Suprapubic skin (tissue), 4 donors: ENCODE measurements at places on chromosomes 13 and 19. TPM values are rescaled to one million over a fixed set of nuclear protein-coding genes. Genes with fewer than 3 reads are reported as not detected.
A peak's percentile ranks its signal among the peaks of the same experiment; 100 is the strongest.

DNA sequence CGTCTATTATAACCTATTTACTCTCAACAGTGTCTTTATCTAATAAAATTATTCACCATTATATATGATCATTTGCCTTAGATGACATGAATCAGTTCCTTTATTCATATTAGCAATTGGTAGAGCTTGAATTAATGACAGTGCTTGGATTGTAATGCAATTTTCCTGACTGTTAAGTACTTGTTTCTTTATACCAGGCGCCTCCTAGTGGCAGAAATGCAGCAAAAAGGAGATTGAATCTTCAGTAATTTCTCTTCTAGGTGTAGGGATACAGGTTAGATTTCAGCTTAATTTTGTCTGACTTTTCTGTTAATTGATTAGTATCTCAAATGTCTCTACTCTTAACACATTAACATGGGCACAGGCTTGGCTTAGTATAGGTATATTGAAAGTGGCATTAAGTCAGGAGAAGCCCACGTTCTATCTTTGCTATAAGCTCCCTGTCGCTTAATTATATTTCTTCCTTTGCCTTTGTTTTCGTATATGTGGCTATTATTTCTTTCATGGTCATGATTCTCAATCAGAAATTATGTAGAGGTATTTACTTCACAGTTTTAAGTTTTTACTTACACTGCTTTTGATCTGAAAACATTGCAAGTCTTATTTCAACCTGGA lies 9.1 kb upstream of the LHFPL6 start:
- no peak overlapping the region for H3K27ac ChIP-seq
- no peak overlapping the region for H3K4me3 ChIP-seq
- H3K27me3 ChIP-seq: no peaks in the 10 kb centered on the region
- DNase-seq: peak; percentile 77
- no peaks in the 10 kb centered on the region for H3K36me3 ChIP-seq

- no peak for DNase-seq
- peaks cover 29% of the 10 kb centered on the region for H3K27me3 ChIP-seq
- no peaks in the 10 kb centered on the region for H3K36me3 ChIP-seq
These were observed 3.3 kb upstream of the CEACAM7 start for GRCh38 chr19:41691268-41691970.

GRCh38 chr13:53743906-53744305 lies 715.3 kb downstream of the OLFM4 start:
- no peak for DNase-seq
- H3K4me1 ChIP-seq: no peaks in the 10 kb centered on the region
- no peaks in the 10 kb centered on the region for H3K36me3 ChIP-seq
- H3K4me3 ChIP-seq: no peak overlapping the region

- DNase-seq: no peak
- no peaks in the 10 kb centered on the region for H3K27me3 ChIP-seq
- H3K4me3 ChIP-seq: no peak overlapping the region
- no peak overlapping the region for H3K27ac ChIP-seq
These were observed 5.7 kb downstream of the SPTBN4 start for GRCh38 chr19:40472516-40472915.

Gene B3GNT8
- 9.6 TPM for total RNA-seq

- H3K4me3 ChIP-seq: no peak overlapping the region
- H3K4me1 ChIP-seq: peaks cover 7% of the 10 kb centered on the region
These were observed 21.9 kb downstream of the FBXO17 start for GRCh38 chr19:38953677-38954076.

- no peaks in the 10 kb centered on the region for H3K27me3 ChIP-seq
- peaks cover 11% of the 10 kb centered on the region for H3K36me3 ChIP-seq
- peak overlapping the region; percentile 30 for H3K27ac ChIP-seq
- H3K4me1 ChIP-seq: peaks cover 80% of the 10 kb centered on the region
These were observed 2.9 kb downstream of the DAZAP1 start for GRCh38 chr19:1410136-1410786.

DNA sequence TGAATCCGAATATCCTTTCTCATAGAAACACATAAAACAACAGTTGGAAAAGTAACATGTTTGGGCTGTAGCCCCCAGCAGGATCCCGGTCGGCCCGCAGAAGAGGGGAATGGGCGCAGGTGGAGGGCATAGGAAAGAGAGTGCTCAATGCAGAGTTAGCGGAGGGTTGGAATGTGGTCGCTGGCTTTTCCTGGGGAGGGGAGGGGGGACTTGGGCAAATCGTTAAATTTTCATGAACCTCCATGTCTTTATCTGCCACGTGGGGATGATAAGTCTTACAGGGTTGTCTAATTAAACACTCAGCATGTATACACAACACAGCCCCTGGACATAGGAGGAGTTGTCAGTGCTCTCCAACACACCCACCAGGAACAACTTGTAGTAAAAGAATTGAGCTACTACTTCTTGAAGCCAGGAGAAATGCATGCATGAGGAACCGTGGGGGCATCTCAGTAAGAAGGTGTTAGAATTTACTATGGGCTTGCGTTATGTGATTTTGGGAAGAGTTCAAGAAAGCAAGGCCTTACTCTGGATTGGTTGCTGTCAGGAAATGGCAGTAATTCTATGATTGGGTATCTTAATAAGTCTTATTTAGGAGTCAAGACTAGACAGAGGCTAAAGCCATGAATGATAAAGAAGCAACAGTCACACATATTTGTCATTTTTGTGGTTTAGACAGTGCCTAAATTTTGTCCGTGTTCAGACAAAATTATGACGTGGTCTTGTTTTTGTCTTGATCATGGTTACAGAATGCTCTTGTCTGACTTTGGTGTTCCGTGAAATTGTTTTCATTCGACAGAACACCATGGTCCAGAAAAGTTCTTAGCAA lies 671 bp upstream of the SLC46A3 start:
- peak overlapping the region; percentile 81 for H3K27ac ChIP-seq
- no peak for DNase-seq
- peak overlapping the region; percentile 55 for H3K4me3 ChIP-seq
- H3K36me3 ChIP-seq: no peaks in the 10 kb centered on the region

Gene KLHL1
- total RNA-seq: not detected

GRCh38 chr19:14337510-14337909 lies 43.7 kb upstream of the ADGRE5 start:
- DNase-seq: no peak
- peaks cover 7% of the 10 kb centered on the region for H3K4me1 ChIP-seq
- no peaks in the 10 kb centered on the region for H3K36me3 ChIP-seq
- no peak overlapping the region for H3K4me3 ChIP-seq
- H3K27me3 ChIP-seq: no peaks in the 10 kb centered on the region

DNA sequence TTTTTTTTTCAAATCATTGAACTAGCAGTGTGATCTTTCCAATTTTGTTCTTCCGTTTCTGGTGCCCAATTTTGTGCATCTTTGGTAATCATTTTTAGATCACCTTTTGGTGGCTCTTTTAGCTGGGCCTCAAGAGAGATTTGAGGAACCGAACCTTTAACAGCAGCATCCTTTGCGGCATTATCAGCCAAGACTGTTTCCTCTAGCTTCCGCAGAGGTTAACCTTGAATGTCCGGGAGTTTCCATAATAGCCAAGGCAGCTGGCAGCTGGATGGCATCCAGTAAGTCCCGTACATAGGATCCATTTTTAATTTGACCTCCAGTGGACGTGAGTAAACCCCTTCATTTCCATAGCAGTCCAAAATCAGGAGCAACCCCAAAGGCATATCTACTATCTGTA lies 9.6 kb downstream of the IRGC start:
- H3K27me3 ChIP-seq: no peaks in the 10 kb centered on the region
- H3K36me3 ChIP-seq: peaks cover 26% of the 10 kb centered on the region
- DNase-seq: no peak

Gene FKRP
- total RNA-seq: 8.2 TPM
